ENCODE measurements at places on chromosomes 16 and 17. TPM values are rescaled to one million over a fixed set of nuclear protein-coding genes. Genes with fewer than 3 reads are reported as not detected.

DNA sequence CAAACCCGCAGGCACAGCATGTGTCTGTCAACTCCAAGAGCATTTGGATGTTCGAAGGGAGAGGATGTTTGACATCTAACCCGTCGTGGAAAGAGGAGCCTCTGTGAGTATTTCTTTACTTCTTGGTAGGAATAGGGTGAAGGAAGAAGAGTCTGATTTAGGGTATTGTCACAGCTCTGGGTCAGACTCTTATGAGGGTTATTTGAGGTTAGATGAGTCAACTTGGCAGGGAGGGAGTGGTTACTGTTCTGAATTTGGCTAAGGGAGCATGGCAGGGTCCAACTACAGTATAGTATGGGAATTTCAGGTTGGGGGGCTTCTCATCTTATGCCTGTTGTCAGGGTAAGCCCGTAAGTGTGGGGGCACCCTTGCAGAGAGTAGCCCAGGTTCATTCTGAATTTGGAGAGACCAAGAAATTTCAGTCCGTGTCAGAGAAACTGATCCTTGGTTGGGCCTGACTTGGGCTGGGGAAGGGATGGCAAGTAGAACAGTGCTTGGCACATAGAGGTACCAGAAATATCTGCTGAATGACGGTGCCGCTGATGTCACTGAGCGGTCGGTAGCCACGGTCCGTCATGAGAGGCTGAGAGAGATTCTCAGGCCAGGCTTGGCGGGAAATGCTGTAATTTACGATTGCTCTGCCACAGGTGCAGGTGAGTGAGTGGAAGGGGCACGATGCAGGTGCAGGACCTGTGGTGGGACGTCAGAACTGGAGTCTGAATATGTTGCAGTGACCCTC lies 43.2 kb downstream of the MYH3 start:
- H3K4me1 ChIP-seq, result no peaks in the 10 kb centered on the region
- no peak for DNase-seq
- H3K4me3 ChIP-seq, result no peak overlapping the region
- H3K27me3 ChIP-seq, result no peaks in the 10 kb centered on the region

GRCh38 chr17:17508646-17509591 lies 12.7 kb upstream of the RASD1 start:
- H3K4me1 ChIP-seq, result no peaks in the 10 kb centered on the region
- no peaks in the 10 kb centered on the region for H3K36me3 ChIP-seq
- no peak for DNase-seq
- no peak overlapping the region for H3K27ac ChIP-seq

GRCh38 chr16:63907251-63907650 lies 1214.6 kb downstream of the CDH11 start:
- H3K4me3 ChIP-seq, result no peak overlapping the region
- H3K4me1 ChIP-seq, result no peaks in the 10 kb centered on the region
- no peak overlapping the region for H3K27ac ChIP-seq
- no peaks in the 10 kb centered on the region for H3K27me3 ChIP-seq

DNA sequence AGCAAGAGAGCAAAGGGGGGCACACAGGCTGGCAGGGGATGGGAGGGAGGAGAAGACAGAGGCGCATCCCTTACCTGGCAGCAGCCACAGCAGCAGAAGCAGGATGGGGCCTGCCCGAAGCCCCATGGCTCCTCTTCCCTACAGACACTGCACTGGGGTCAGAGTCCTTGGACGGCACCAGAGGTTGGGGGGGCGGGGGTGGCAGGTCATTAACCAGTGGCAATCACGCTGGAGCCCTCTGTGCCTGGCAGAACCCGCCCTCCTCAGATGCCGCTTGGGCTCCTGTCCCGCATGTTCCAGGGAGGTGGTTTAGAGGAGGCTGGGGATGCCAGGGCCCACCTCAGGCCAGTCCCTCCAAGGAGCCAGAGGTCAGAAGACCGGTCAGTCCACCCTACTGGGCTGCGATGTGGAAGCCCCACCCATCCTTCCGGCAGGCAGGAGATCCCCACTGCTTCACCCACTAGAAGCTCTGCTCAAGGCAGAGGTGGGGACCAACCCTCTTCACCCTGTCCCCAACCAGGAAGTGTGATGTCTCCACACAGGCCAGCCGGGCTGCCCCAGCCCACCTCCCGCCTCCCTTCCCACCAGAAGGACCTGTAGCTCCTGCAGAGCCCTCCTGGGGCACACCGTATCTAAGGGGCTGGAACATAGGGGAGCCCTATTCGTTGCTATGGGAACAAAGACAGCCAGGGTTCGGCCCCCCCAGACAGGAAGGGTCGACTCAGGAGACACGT lies 11.7 kb downstream of the ZG16B start:
- H3K36me3 ChIP-seq, result no peaks in the 10 kb centered on the region
- no peak for DNase-seq
- H3K27me3 ChIP-seq, result no peaks in the 10 kb centered on the region
- H3K4me1 ChIP-seq, result peaks cover 11% of the 10 kb centered on the region
- no peak overlapping the region for H3K27ac ChIP-seq
- no peak overlapping the region for H3K4me3 ChIP-seq

DNA sequence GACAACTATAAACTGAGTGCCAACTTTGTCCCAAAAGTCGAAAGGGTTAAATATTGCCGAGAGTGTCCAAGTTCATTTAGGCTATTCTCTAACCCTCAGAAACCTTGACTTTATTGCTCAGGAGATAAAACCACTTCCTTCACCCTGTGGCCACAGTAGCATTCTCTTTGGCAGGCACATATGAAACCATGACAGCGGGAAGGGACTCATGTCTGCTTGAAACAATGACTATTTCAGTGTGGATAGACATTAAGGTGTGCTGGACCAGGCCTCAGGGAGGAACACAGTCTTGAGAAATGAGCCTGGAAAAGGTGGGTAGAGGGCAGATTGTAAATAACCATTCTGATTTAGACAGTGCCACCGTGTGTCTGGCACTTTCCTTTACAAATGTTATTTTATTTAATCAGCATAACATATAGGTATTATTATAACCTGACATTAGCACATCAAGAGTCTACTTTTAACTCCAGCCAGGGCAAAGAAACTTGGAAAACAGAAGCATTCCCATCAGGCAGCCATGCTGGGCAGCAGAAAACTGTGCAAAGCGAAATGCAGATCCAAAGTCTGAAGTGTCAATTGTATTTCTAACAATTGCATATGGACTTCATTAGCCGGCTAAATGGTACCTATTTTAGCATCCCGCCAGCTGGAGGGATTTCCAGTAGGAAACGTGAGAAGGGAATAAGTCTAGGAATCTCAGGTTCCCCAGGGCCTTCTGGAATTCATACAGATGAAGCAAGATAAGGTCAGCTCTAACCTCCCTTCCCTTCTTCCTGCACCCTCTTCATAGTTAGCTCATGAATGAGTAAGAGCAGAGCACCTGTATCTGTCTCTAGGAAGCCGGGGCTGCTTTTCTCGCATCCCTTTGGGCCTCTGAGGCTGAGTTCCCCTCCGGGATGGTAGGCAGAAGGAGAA lies 212.8 kb upstream of the ELAC2 start:
- H3K27me3 ChIP-seq, result no peaks in the 10 kb centered on the region
- no peak overlapping the region for H3K27ac ChIP-seq
- H3K36me3 ChIP-seq, result no peaks in the 10 kb centered on the region

- no peaks in the 10 kb centered on the region for H3K27me3 ChIP-seq
- H3K27ac ChIP-seq, result no peak overlapping the region
- no peak overlapping the region for H3K4me3 ChIP-seq
- no peak for DNase-seq
- no peaks in the 10 kb centered on the region for H3K36me3 ChIP-seq
These were observed 238.4 kb downstream of the CEP112 start for GRCh38 chr17:65953316-65954147.

The C1QTNF8 gene
- not detected for polyA plus RNA-seq
